Adrenal gland (tissue), 19 donors: ENCODE measurements at places on chromosomes 7 and 10. TPM values are rescaled to one million over a fixed set of nuclear protein-coding genes. Genes with fewer than 3 reads are reported as not detected.

- DNase-seq: no peak
- H3K27me3 ChIP-seq: no peaks in the 10 kb centered on the region
- H3K27ac ChIP-seq: no peak overlapping the region
- peaks cover 14% of the 10 kb centered on the region for H3K4me1 ChIP-seq
Observed at GRCh38 chr10:91054325-91054724, 133.4 kb upstream of the ANKRD1 start.

GRCh38 chr10:3406556-3406955 lies 234.0 kb upstream of the PITRM1 start:
- H3K4me3 ChIP-seq: no peak overlapping the region
- no peaks in the 10 kb centered on the region for H3K36me3 ChIP-seq
- no peak for DNase-seq

The ZNF488 gene
- not detected for total RNA-seq

- H3K27me3 ChIP-seq: no peaks in the 10 kb centered on the region
- H3K27ac ChIP-seq: no peak overlapping the region
- no peak overlapping the region for H3K4me3 ChIP-seq
- no peaks in the 10 kb centered on the region for H3K36me3 ChIP-seq
Observed at GRCh38 chr7:7883394-7883793, 85.2 kb upstream of the GLCCI1 start.

The CYP3A5 gene
- total RNA-seq: 44.4 TPM

The CPN1 gene
- not detected for total RNA-seq

GRCh38 chr7:371779-372545 lies 82.0 kb downstream of the FOXL3 start:
- peaks cover 7% of the 10 kb centered on the region for H3K27me3 ChIP-seq
- H3K27ac ChIP-seq: no peak overlapping the region
- H3K36me3 ChIP-seq: no peaks in the 10 kb centered on the region

DNA sequence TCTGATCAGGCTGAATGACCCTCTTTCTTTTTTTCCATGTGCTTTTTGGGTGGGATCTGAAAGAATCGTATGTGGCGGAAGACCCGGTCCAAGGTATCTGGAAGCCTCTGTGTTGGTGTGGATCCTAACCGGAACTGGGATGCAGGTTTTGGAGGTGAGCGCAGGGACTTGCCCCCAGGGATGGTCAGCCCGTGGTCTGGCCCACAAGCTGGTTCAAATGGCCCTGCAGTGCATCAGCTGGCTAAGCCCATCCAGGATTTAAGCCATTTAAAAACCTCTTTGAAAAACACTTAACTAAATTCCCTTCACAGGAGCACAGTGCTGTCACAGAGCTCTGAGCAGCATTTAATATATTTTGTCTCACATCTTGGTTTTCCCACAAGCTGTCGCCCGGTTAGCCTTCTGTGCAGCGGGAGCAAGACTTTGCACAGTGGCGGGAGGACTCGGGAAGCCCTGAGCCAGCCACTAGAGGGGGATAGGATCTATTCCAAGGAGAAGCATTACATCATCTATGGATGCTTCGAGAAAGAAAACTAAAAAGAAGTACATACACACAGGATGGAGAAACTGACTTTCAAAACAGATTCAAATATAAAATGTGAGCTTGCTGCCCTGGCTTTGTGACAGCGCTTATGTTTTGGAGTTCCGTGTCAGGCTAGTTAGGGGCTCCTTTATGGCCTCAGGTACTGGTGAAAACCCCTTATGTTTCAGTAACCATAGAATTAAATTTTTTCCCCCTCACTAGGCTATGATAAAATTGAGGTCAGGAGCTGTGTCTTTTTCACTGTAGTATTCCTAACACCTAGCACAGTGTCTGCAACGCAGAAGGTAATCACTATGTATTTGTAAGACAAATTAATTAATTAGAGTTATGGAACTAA lies 11.3 kb downstream of the CPA2 start:
- no peak overlapping the region for H3K4me3 ChIP-seq
- no peaks in the 10 kb centered on the region for H3K4me1 ChIP-seq
- peak; percentile 50 for DNase-seq

The NEUROG3 gene
- total RNA-seq: not detected

The TRPV5 gene
- not detected for total RNA-seq

The ELN gene
- total RNA-seq: 7.0 TPM

DNA sequence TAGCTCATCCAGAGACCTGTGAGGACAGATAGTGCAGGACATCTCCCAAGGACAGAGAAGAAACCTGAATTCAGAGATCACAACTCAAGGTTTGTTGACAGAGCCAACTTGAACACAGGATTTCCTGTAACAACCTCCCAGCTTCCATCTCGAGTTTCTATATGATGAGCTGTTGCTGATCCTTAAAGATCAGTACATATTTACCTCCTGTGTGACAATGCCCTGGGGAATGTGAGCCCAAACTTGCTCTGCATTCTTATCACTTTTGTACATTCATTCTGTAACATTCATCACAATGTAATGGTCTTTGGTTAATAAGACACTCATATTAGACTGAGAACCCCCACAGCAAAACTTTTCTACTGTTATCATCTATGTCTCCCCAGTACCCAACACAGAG lies 468.6 kb downstream of the XPNPEP1 start:
- H3K27me3 ChIP-seq: peaks cover 12% of the 10 kb centered on the region
- H3K4me3 ChIP-seq: no peak overlapping the region
- no peaks in the 10 kb centered on the region for H3K36me3 ChIP-seq
- H3K4me1 ChIP-seq: no peaks in the 10 kb centered on the region
- no peak for DNase-seq
- H3K27ac ChIP-seq: no peak overlapping the region

GRCh38 chr7:151736403-151736909 lies 140.5 kb downstream of the PRKAG2 start:
- no peak overlapping the region for H3K4me3 ChIP-seq
- peak overlapping the region; percentile 64 for H3K27ac ChIP-seq
- H3K4me1 ChIP-seq: peaks cover 4% of the 10 kb centered on the region
- H3K27me3 ChIP-seq: no peaks in the 10 kb centered on the region

DNA sequence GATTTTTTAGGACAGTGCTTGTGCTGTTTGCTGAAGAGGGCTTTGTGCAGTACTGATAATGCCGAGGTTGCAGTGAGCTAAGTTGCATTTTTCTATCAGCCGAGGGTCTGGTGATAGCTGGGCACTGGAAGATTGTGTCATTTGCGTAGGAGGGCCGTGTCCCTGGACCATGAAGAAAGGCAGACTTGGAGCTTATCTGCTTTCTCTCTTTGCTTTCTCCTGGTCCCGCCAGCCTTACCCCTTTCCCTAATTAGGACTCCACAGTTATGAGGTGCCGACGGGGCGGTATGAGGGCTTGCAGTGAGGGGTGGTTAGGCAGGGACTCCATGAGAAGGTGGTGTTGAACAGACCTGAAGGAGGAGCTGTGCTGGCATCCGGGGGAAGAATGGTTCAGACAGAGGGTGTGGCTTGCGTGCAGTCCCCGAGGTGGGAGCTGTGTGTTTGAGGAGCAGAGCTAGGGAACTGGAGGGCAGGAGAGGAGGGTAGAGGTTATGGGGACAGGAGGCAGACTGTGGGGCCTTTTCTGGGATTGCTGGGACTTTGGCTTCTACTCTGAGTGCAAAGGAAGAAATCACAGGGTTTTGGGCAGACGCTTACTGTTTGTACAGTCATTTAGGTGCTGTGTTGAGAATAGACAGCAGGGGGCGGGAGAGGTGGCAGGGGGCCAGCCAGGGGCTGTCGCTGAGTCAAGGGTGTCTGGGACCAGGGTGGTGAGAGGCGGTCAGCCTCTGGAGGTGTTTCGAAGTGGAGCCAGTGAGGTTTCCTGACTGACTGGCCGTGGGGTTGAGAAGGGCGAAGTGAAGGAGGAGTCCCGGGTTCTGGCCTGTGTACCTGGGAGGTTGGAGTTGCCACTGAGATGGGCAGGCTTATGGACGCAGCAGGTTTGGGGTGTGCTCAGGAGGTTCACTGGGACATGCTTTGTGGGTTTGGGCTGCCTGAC lies 43.4 kb downstream of the PRF1 start:
- no peaks in the 10 kb centered on the region for H3K27me3 ChIP-seq
- peak overlapping the region; percentile 40 for H3K27ac ChIP-seq
- no peaks in the 10 kb centered on the region for H3K4me1 ChIP-seq
- no peak overlapping the region for H3K4me3 ChIP-seq

The ARHGAP22 gene
- 5.1 TPM for total RNA-seq

DNA sequence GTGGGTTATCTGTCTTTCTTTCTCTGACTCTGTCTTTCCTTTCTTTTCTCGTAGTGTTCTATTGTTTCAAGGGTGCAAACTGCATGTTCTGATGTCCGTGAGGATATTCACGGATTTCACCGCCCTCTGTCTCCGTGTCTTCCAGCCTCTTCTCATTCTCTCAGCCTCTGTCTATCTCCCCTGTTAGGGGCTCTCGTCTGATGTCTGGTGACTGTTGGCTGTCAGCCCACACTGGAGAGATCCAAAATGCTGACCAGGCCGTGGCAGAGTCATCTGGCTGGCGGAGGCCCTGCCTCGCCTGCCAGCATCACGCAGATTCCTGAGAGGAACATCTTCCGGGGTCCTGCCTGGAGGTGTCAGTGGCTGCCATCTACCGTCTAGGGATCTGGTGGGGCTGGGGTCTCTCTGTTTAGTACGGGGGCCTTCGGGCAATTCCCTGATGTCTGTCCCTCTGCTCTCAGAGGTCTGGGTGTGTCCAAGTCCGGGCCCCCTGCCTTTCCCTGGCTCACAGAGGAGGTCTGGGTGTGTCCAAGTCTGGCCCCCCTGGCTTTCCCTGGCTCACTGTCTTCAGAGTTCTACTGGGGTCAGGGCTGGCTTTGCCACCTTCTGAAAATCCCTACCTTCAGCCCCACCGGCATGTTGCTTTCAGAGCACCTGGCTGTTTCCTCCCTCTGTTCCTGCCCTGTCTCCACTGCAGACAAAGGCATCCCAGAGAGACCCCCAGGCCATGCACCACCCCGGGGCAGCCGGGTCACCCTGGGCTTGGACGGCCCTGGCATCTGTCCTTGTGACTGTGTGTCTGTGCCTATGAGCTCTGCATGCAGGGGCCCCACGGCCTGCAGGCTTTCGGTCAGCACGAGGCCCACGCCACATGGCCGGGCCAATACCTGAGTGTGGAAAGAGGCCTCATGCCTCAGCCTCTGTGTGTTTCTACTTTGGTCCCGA lies 14.0 kb upstream of the SCART1 start:
- H3K36me3 ChIP-seq: no peaks in the 10 kb centered on the region
- DNase-seq: no peak
- peaks cover 4% of the 10 kb centered on the region for H3K4me1 ChIP-seq

GRCh38 chr10:133281628-133282372 lies 5.1 kb upstream of the ADAM8 start:
- no peaks in the 10 kb centered on the region for H3K27me3 ChIP-seq
- no peak overlapping the region for H3K4me3 ChIP-seq

The CRPPA gene
- 3.7 TPM for total RNA-seq

The PURB gene
- 9.9 TPM for total RNA-seq

The MPP7 gene
- 6.8 TPM for total RNA-seq

DNA sequence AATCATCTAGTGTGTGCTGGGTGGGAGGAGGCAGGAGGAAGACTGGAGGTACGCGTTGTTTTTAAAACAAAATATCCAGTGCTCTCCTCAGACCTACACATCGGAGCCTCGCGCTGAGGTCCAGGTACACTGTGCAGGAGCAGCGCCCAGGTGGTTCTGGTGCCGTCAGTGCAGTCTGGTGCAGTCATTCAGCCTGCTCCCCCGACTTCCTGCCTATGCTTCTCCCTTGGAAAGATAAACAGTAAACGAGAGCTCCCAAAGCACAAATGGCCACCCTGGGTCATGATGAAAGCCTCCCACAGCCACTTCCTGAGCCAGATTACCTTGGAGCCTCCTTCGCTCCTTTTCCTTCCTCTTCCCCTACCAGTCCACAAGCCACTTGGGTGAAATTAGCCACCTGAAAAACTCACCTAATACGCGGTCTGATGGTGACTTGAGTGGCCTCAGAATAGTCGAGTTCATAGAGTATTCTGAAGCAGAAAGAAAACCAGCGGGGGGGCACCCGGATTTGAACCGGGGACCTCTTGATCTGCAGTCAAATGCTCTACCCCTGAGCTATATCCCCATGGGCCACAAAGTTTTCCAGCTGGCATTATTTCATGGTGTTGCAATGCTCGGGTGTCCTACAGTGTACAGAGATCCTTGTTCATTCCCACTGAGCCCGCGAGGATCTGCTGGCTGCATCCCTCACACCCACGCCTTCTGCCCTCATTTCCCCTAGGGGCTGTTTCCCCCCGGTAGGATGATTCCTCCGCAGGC lies 82.5 kb downstream of the ZNF467 start:
- peak; percentile 69 for DNase-seq
- peaks cover 25% of the 10 kb centered on the region for H3K27me3 ChIP-seq
- H3K27ac ChIP-seq: no peak overlapping the region
- H3K4me3 ChIP-seq: no peak overlapping the region
- no peaks in the 10 kb centered on the region for H3K36me3 ChIP-seq

DNA sequence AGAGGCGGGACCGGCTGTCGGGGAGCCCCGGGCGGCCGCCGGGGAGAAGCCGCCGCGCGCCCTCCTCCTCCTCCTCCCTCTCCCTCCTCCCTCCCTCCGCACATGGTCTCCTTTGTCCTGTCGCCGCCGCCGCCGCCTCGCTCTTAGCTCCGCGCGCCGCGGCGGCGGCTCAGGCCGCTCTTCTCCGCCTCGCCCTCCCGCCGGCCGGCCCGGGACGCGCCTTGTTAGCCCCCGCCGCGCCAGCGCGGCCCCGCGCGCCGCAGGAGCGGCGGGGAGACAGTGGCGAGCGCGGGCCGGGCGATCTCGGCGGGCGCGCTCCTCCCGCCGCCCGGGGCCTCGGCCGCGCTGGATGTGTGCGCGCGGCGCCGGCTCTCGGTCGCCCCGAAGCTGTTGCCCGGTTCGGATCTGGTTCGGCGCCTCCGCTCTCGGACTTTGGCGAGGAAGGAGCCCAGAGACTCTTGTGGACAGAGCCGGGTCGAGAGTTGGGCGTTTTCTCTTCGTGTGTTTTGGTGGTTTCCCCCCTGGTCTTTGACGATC lies 437.4 kb upstream of the GALNT17 start:
- no peaks in the 10 kb centered on the region for H3K27me3 ChIP-seq
- peak overlapping the region; percentile 59 for H3K27ac ChIP-seq

DNA sequence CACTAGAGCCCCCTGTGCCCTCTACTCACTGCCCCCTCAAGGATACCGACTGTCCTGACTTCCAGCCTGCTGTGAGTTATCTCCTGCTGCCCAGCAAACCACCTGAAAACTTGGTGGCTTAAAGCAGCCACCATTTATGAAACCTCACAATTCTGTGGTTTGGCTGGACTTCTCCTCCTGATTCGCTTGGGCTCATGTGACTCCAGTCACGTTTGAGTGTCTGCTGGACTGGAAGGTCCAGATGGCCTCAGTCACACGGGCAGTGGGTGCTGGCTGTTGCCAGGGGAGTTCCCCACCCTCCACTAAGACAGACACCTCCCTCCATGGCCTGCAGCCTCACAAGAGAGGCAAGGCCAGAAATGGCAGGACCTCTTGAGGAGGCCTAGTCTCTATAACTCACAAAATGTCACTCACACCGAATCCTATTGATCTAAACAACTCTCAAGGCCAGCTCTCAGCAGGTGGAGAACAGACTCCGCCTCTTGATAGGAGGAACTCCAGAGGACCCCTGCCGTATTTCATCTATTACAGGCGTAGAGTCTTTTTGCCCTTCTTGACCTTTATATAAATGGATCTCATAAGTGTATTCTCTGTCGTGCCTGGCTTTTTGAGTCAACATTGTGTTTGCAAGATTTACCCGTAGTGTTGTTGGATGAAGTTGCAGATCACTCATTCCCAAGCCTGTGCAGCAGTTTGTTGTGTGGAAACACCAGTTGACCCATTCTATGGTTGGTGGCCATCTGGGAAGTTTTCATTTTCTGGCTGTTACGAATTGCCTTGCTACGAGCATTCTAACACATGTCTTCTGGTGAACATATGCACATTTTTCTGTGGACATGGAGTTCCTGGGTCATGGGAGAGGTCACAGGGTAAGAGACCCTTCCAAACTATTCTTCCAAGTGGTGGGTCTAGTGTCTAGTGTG lies 48.3 kb downstream of the ZMIZ1 start:
- H3K4me1 ChIP-seq: peaks cover 48% of the 10 kb centered on the region
- H3K4me3 ChIP-seq: no peak overlapping the region
- no peak for DNase-seq
- H3K36me3 ChIP-seq: peaks cover 20% of the 10 kb centered on the region
- no peaks in the 10 kb centered on the region for H3K27me3 ChIP-seq
- peak overlapping the region; percentile 65 for H3K27ac ChIP-seq
